SHP77 (cell line): ENCODE measurements at places on chromosomes 12 and 14.

DNA sequence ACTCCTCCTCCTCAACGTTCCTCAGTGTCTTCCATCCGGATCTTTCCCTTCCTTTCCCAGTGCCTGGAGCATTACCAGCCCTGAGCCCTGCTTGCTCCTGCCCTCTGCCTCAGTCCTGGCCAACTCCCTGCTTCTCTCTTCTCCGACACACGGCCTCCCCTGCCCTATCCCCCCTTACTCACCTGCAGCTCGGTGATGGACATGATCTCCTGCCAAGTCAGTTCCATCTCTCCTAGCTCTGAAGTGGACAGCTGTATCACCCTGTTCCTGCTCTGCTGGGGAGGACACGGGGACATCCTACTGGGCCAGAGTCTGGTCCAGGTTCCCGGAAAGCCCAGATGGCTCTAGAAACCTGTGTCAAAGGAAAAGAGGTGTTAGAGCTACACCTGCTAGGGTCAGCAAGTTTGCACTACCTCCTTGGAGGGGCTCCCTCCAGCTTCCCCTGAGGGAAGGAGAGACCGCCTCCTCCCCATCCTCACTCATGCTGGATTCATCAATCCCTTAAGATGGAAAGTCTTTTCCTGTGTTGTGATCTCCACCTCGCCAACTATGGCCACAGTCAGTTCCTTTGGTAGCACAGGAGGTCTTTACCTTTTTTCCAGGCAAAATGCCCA is 5.8 kb downstream of the NFE2 start:
- DNase-seq, result no peak

DNA sequence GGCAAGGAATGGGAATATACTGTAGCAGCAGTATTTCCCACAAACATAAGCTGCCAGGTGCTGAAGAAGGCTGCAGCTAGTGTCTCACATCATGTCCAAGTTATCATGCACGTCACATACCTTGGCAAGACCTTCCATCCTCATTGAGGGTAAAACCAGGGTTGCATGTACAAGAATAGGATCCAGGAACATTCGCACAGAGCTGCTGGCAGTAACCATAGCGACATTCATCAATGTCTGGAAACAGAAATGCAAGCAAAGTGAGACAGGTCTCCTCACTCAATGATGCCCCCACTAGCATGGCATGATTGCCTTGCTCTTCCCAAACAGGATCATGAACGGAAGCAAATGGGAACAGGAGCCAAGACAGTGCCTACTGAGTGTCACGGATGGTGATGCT is 23.8 kb upstream of the TC2N start:
- no peak for DNase-seq

GRCh38 chr12:116559162-116559935 is at the start of gene MAP1LC3B2:
TSS of gene MAP1LC3B2 (plus strand) at chr12:116559381. CDS start at chr12:116575943, 16,562 bp downstream.
- DNase-seq, result peak; percentile 8

GRCh38 chr14:105884808-105885281 is 358.5 kb downstream of the TMEM121 start:
- no peak for DNase-seq
